Tracheal epithelial cell (primary cell): ENCODE measurements at places on chromosomes 1 and 21. TPM values are rescaled to one million over a fixed set of nuclear protein-coding genes. Genes with fewer than 3 reads are reported as not detected.

Gene TLR5
- total RNA-seq = 0.48 and 1.1 TPM in 2 replicates

Gene CACNA1S
- not detected in 2 replicates for total RNA-seq

Gene AXDND1
- 0.48 and 2.3 TPM in 2 replicates for total RNA-seq

Gene FYB2
- 0.24 TPM in 1 of 2 replicates, not detected in the other for total RNA-seq

Gene CELA2A
- total RNA-seq = not detected in 2 replicates
